Activated naive CD4-positive, alpha-beta T cell (primary cell): ENCODE measurements at places on chromosomes 5 and 9.

DNA sequence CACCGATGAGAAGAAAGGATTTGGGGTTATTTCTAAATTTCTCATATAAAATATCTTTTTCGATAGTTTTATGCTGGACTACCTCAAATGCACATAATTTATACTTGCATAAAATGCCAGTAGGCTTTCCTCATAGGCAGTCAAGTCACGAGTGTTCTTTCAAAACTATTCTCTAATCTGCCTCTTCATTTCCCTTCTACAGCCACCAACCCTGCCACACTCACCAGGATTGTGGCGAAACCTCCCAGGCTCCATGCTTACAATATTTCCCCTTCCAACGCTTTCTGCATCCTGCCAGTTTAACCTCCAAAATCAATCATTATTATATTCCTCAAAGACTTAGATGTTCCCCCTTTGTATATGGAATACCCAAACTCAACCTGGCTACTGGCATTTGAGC, 65.4 kb downstream of the FRMD3 start:
- no peak for DNase-seq

GRCh38 chr9:109652971-109653370, 127.0 kb upstream of the PALM2AKAP2 start:
- DNase-seq = no peak

DNA sequence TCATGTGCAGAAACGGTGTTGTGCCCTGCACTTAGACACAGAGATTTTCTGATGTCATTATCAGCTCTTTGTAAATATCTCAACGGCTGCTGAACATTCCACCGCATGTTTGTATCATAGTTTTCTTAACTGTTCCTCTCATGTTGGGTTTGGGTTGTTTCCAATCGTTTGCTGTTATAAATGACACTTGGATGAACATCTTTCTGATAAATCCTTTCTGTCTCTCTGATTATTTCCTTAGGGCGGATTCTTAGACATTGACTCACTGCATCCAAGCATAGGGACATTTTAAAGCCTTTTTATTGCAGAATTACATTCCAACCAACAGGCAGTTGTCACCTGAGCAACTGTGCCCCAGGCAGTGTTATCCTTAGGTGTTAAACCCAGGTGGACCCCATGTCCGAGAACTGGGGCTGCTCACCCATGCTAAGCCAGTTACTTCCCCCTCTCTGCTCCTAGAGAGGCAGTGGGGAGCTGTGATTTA, 28.5 kb downstream of the COL5A1 start:
- no peak for DNase-seq

DNA sequence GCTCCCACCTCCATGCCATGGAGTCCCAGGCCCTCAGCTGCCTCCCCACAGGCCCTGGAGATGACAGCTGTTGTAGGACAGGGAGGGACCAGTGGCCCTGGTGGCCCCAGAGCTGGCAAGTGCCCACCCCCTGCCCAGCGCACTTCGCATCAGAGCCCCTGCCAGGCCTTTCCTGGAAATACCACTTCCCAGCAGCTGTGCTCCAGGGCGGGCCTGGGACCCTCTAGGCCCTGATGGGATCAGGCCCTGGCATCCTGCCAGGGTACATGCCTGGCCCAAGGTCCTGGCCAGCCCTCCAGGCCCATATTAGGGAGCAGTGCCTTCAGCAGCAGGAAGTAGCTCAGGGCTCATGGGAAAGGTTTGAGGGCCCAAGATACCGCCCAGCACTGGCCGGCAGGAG, 2.5 kb downstream of the KCNT1 start:
- no peak for DNase-seq

DNA sequence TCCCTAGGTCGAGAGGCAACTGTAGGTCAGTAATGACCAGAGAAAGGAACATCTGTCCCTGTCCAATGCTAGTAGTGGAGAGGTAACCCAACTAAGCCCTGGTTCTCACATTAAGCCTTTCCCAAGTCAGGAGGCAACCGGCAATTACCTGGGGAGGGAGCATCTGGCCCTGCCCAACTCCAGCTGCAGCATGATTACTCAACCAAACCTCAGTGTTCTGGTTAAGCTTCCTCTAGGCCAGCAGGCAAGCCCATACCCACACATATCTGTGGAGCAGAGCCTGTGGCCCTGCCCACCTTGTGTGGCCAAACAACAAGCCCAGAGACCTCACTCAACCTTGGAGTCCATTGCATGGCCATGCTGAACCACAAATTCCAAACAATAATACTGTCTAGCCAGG, 220.8 kb upstream of the SLC24A2 start:
- no peak for DNase-seq

DNA sequence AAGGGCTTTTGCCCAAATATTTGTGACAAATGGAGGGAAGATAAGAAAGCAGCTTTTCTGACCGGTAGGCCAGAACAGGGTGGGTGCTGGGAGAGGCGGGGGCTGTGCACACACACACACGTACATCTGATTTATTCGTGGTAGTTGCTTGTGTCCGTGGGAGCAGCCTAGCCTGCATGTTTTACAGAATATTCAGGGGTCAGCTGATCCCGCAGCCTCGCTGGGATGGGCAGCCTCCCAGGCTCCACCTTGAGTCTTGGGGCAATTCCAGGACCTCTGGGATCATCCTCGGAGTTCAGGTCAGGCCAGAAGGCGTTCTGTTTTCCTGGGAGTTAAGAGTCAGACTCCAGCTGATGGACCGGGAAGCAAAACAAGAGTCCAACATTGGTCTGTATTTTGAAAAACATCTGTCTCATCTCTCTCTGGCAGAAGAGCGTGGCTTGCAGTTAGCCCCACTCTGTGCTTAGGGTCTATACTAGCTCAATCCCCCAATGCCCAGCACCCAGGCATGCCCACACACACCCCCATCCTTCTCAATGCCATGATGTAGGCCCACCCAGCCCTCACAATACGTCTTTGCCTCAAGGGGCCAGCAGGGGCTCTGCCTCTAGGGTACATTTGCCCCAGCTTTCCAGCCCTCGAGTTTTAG, 210.6 kb downstream of the GOLPH3 start:
- DNase-seq = no peak
